ENCODE measurements at places on chromosomes 2 and 18. TPM values are rescaled to one million over a fixed set of nuclear protein-coding genes. Genes with fewer than 3 reads are reported as not detected.
A peak's percentile ranks its signal among the peaks of the same experiment; 100 is the strongest.

The CDCA7 gene
- 19.3 TPM for total RNA-seq

DNA sequence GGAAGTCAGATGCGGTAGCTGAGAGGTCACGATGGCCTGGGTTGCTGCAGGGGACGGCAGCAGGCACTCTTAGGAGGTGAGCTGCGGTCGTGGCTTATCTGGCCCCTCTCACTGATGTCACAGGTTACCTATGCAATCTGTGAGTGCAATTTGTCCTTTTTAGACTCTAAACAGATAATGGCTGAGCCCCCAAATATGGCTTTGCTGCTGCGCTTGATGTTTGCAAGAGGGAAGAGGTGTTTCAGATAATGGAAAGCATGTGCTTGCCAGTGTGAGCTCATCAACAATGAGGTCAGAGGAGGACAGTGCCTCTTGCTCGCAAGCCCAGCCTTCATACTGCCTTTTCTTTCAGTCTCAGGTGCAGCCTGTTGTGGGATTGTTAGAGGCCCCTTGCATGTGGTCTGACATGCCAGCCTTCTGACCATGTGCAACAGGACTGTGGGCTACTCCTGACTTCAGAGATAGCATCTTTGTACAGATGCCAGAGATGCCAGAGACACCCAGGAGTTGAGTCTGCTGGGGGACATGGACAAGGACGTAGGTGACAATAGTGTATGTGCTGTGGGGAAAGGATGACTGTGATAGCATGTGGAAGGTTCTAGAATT lies 151.3 kb downstream of the TANC1 start:
- peaks cover 32% of the 10 kb centered on the region for H3K4me1 ChIP-seq
- no peak for DNase-seq
- peaks cover 11% of the 10 kb centered on the region for H3K36me3 ChIP-seq
- H3K4me3 ChIP-seq = peak overlapping the region; percentile 22
- H3K27ac ChIP-seq = peak overlapping the region; percentile 95

The ENOSF1 gene
- 70.8 TPM for total RNA-seq

GRCh38 chr2:179106676-179107428 lies 56.9 kb upstream of the CCDC141 start:
- no peak overlapping the region for H3K4me3 ChIP-seq
- no peak for DNase-seq
- no peaks in the 10 kb centered on the region for H3K27me3 ChIP-seq
- H3K4me1 ChIP-seq = peaks cover 31% of the 10 kb centered on the region
- H3K27ac ChIP-seq = peak overlapping the region; percentile 93

The RETSAT gene
- 23.1 TPM for total RNA-seq

DNA sequence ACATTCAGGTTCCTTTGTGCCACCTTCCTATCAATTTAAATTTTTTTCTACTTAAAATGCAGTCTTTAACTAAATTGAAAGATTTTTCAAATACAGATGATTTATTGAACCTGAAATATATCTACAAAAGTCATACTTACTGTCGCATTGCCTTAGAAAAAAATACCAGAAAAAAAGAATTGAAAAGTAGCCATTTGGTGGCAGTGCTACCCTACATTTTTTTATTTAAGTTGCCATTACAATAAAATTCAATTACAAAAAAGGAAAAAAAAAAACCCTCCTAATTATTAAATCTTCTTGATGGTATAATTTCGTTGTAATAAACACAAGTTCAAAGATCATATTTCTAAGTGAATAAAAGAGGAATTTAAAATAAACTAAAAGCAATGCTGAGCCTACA lies 43.4 kb downstream of the DSC3 start:
- no peak for DNase-seq
- no peak overlapping the region for H3K4me3 ChIP-seq
- no peak overlapping the region for H3K27ac ChIP-seq
- H3K36me3 ChIP-seq = no peaks in the 10 kb centered on the region
- peaks cover 3% of the 10 kb centered on the region for H3K4me1 ChIP-seq

GRCh38 chr2:15184491-15184890 lies 376.6 kb downstream of the NBAS start:
- peaks cover 3% of the 10 kb centered on the region for H3K4me1 ChIP-seq
- H3K27ac ChIP-seq = no peak overlapping the region
- peaks cover 6% of the 10 kb centered on the region for H3K36me3 ChIP-seq

GRCh38 chr2:174881678-174882077 lies 117.4 kb upstream of the CHRNA1 start:
- peaks cover 4% of the 10 kb centered on the region for H3K4me1 ChIP-seq
- H3K4me3 ChIP-seq = no peak overlapping the region
- no peak for DNase-seq
- no peaks in the 10 kb centered on the region for H3K27me3 ChIP-seq
- H3K36me3 ChIP-seq = no peaks in the 10 kb centered on the region

DNA sequence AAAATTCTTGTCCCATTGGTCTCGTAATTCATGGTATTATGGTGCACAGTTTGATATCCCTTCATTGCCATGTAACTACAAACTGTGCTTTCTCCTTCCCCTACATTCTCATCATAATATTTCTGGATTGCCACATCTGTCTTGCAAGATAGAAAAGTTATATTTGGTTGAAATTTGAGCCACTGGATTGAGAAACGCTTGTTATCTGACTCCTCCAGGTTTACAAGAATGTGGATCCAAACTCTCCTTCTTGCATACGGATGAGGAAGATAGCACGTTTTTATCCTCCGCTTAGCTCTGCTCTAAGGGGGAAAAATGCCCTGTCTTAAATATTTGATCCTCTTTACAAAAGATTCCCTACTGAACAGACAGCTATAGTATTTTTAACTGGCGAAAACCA lies 438.2 kb downstream of the TSN start:
- peaks cover 4% of the 10 kb centered on the region for H3K4me1 ChIP-seq
- no peaks in the 10 kb centered on the region for H3K27me3 ChIP-seq
- DNase-seq = no peak

- H3K36me3 ChIP-seq = no peaks in the 10 kb centered on the region
- H3K4me1 ChIP-seq = peaks cover 15% of the 10 kb centered on the region
- no peak overlapping the region for H3K4me3 ChIP-seq
- no peaks in the 10 kb centered on the region for H3K27me3 ChIP-seq
These were observed 141.6 kb downstream of the SRBD1 start for GRCh38 chr2:45469314-45470099.

GRCh38 chr2:190864375-190864774 lies 16.2 kb upstream of the GLS start:
- DNase-seq = no peak
- H3K36me3 ChIP-seq = no peaks in the 10 kb centered on the region
- peaks cover 3% of the 10 kb centered on the region for H3K27me3 ChIP-seq
- H3K4me3 ChIP-seq = no peak overlapping the region
- no peak overlapping the region for H3K27ac ChIP-seq
- H3K4me1 ChIP-seq = peaks cover 11% of the 10 kb centered on the region

The PRKD3 gene
- total RNA-seq = 56.7 TPM

- DNase-seq = no peak
- H3K4me3 ChIP-seq = no peak overlapping the region
- no peaks in the 10 kb centered on the region for H3K27me3 ChIP-seq
- no peaks in the 10 kb centered on the region for H3K36me3 ChIP-seq
- no peak overlapping the region for H3K27ac ChIP-seq
These were observed 34.0 kb downstream of the IL1R2 start for GRCh38 chr2:102025583-102026267.

GRCh38 chr18:45102863-45103262 lies 422.2 kb downstream of the SETBP1 start:
- no peak overlapping the region for H3K27ac ChIP-seq
- DNase-seq = no peak
- no peaks in the 10 kb centered on the region for H3K36me3 ChIP-seq

GRCh38 chr18:74333091-74333490 lies 17.5 kb downstream of the C18orf63 start:
- peaks cover 12% of the 10 kb centered on the region for H3K4me1 ChIP-seq
- no peak overlapping the region for H3K4me3 ChIP-seq
- no peaks in the 10 kb centered on the region for H3K27me3 ChIP-seq
- no peak overlapping the region for H3K27ac ChIP-seq

GRCh38 chr2:88521445-88522073 lies 69.1 kb upstream of the FOXI3 start:
- no peaks in the 10 kb centered on the region for H3K36me3 ChIP-seq
- no peaks in the 10 kb centered on the region for H3K4me1 ChIP-seq
- H3K27ac ChIP-seq = no peak overlapping the region
- H3K27me3 ChIP-seq = peaks cover 10% of the 10 kb centered on the region
- DNase-seq = no peak
- H3K4me3 ChIP-seq = no peak overlapping the region

DNA sequence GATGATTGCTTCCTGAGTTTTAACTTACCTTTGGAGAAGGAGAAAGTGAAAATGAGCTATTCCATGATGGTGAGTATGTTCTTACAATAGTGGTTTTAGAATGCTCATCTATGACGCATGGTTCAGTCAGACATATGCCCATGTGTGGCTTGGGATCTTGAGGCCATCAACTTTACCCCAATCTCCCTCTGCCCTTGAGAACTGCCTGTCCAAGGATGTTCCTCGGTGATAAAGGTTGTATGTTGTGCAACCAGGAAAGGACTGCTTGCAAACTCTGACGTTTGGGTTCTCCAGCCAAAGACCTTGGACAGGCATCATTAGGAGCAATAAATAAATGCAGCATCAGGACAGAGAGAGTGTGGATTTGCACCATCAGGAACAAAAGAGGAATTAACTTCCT lies 165.0 kb downstream of the ZEB2 start:
- H3K27ac ChIP-seq = no peak overlapping the region
- no peak overlapping the region for H3K4me3 ChIP-seq
- peaks cover 5% of the 10 kb centered on the region for H3K4me1 ChIP-seq
- no peaks in the 10 kb centered on the region for H3K36me3 ChIP-seq

DNA sequence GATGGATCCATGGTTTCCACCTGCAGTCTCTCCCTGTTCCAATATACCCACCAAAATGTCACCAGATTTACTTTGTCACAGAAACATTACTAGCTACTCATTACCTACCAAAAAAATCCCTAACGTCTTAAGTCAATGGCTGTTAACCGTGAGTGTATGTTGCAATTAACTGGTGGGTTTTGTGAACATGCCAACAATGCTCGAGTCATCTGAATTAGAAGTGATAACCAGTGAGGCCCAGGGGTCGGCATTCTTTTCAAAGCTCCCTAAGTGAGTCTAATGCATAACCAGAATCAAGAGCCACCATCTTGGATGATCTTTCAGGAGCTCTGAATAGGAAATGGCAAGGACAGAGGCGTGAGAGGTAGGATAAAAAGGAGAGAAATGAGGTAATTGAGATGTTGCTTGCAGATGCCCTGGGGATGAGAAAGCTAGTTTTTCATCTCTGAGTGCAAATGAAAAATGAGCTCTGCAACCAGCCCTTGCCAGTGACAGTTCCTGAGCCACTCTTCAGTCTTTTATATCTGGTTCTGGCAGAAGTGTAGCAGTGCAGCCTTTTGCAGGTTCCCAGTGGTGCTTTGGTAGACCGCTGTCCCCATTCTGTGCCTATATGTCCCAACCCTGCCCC lies 130.0 kb upstream of the RND3 start:
- no peak for DNase-seq
- no peaks in the 10 kb centered on the region for H3K36me3 ChIP-seq
- H3K4me3 ChIP-seq = no peak overlapping the region
- H3K27me3 ChIP-seq = no peaks in the 10 kb centered on the region
- no peak overlapping the region for H3K27ac ChIP-seq

DNA sequence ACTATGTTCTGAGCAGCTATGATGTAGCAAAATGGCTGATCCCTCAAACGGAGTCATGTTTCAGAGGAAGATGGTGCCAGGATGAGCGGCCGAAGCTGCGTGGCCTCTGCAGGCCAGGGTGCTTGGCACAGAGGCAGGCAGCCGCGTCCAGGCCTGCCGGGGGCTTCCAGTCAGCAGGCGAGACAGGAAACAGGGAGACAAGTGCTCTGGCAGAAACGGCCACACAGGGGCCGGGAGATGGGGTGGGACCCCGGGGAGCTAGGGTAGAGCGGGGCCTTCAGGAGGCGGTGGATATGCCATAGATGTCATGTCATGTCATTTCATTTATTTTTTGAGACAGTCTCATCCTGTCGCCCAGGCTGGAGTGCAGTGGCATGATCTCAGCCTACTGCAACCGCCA lies 50.7 kb downstream of the EIPR1 start:
- H3K27ac ChIP-seq = no peak overlapping the region
- no peaks in the 10 kb centered on the region for H3K4me1 ChIP-seq
- no peaks in the 10 kb centered on the region for H3K27me3 ChIP-seq
- H3K36me3 ChIP-seq = peaks cover 15% of the 10 kb centered on the region
- no peak overlapping the region for H3K4me3 ChIP-seq

DNA sequence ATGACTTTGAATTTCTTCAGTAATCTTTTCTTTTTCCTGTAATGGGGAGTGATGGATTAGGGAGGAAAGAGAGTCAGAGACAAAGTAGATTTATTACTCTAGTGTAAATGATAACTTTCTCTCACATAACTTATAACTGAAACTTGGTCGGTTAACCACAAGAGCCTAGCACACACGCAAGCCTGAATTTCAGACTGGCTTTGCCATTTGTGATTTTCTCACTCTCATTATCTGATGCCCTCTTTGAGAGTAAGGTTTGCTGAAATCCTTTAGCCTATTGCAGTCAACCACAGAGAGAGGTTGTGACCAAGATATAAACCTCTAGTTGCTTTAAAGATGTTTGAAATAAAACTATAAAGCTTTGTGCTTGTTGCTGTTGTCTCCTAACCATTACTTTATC lies 117.9 kb upstream of the NETO1 start:
- no peak overlapping the region for H3K4me3 ChIP-seq
- H3K36me3 ChIP-seq = no peaks in the 10 kb centered on the region
- H3K27me3 ChIP-seq = no peaks in the 10 kb centered on the region
- no peak for DNase-seq
- no peaks in the 10 kb centered on the region for H3K4me1 ChIP-seq

DNA sequence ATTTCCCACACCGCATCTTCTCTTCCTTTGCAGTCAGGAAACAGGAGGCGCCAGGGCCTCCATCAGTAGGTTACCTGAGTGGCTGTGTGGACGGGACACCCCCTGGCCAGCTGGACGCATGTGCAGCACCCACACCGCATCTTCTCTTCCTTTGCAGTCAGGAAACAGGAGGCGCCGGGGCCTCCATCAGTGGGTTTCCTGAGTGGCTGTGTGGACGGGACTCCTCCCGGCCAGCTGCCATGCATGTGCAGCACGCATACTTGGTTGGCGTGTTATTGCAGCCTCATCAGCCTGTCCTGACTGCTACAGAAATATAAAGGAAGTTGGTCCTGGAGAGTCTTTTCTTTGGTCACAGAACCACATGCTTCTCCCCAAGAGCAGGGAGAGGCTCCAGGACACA lies 74.6 kb downstream of the DCDC2C start:
- no peak overlapping the region for H3K27ac ChIP-seq
- no peaks in the 10 kb centered on the region for H3K36me3 ChIP-seq
- no peak for DNase-seq
- peaks cover 7% of the 10 kb centered on the region for H3K4me1 ChIP-seq
- H3K27me3 ChIP-seq = peaks cover 25% of the 10 kb centered on the region
- no peak overlapping the region for H3K4me3 ChIP-seq

- H3K4me1 ChIP-seq = peaks cover 40% of the 10 kb centered on the region
- no peaks in the 10 kb centered on the region for H3K27me3 ChIP-seq
- H3K36me3 ChIP-seq = no peaks in the 10 kb centered on the region
These were observed 91.1 kb downstream of the RBMS1 start for GRCh38 chr2:160402501-160402900.

DNA sequence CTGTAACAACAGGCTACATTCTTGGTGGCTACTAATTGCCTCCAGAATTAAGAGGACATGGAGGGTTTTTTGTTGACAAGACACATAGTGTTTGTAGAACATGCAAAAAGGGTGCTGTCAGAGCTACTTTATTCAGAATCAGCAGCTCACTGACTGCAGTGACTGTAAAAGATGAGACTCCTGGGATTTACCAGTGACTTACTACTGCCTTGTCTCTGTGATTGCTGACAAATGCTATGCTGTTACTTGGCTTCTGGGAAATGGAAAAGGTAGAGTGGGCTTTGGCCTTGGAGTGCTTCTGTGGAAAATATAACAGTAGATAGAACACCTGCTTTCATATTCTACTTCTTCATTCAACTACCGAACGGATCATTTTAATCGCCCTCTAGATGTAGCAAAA lies 47.8 kb downstream of the GREB1L start:
- no peak overlapping the region for H3K4me3 ChIP-seq
- H3K4me1 ChIP-seq = peaks cover 4% of the 10 kb centered on the region
- no peak overlapping the region for H3K27ac ChIP-seq

Data from progenitor cell of endocrine pancreas (in vitro differentiated cells).